Fibroblast of skin of abdomen (primary cell): ENCODE measurements at places on chromosomes 4 and X.

DNA sequence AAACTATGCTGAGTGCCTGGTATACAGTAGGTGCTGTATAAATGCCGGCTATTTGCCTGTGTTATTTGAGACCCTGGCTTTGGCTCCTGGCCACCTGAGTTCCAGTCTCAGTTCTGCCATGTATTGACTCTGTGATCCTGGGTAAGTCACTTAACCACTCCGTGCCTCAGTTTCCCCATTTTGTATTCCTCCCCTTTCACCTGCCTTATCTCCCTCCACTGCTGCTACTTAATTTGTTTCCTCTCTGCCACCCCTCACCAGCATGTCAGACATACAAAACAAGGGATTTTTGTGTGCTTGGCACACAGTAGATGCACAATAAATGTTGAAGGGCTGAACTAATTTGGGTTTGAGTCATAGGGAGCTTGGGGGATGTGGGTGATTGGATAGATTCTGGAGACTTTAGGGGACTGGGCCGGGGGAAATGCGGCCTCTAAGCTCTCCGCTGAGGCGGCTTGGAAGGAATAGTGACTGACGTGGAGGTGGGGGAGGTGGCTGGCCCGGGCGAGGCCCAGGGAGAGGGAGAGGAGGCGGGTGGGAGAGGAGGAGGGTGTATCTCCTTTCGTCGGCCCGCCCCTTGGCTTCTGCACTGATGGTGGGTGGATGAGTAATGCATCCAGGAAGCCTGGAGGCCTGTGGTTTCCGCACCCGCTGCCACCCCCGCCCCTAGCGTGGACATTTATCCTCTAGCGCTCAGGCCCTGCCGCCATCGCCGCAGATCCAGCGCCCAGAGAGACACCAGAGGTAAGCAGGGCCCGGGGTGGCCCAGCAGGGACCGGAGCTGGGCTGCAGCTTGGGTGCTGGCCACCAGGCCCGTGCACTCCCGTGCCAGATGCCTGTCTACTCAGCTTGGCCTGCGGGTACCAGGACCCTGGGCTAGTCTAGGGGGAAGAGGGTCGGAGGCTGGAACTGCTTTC lies at the start of gene TIMP1:
Gene TIMP1, plus strand, starts transcription at position 706 of the 917 bp plus-strand sequence. CDS start 980 bp downstream, outside the sequence.
- DNase-seq = peak; percentile 95

GRCh38 chr4:155789391-155789790 lies 30.6 kb downstream of the GUCY1B1 start:
- no peak for DNase-seq

DNA sequence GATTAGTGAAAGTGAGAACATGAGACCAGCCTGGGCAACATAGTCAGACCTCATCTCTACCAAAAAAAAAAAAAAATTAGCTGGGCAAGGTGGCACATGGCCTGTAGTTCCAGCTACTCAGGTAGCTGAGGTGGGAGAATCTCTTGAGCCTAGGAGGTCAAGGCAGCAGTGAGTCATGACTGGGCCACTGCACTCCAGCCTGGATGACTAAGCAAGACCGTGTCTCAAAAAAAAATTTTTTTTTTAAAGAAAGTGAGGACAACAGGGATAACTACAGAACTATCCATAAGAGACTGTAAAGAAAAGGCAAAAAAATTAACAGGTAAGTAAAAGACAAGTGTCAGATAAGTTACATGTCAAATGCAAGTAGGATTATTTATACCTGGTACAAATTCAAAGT lies 13.5 kb upstream of the SPP1 start:
- DNase-seq = peak; percentile 28

GRCh38 chr4:164989471-164989870 lies 12.0 kb upstream of the TRIM61 start:
- no peak for DNase-seq

DNA sequence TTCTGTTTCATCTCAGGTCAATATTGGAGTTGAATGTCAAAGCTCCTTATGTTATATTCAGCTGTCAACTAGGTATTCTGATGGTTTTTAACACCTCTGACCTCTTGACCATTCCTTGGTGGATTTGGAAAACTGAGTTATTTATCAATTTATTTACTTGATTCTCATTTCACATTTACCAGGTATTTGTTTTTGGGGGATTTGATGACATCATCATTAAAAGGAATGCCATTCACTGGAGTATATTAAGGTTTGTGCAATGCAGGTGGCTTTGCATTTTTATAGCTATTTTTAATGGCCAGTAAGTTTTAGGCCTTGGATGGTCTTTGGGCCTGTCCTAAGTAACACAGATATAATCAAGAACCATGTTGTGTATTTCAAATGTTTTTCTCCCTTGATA lies 67.2 kb downstream of the TSPAN7 start:
- no peak for DNase-seq

DNA sequence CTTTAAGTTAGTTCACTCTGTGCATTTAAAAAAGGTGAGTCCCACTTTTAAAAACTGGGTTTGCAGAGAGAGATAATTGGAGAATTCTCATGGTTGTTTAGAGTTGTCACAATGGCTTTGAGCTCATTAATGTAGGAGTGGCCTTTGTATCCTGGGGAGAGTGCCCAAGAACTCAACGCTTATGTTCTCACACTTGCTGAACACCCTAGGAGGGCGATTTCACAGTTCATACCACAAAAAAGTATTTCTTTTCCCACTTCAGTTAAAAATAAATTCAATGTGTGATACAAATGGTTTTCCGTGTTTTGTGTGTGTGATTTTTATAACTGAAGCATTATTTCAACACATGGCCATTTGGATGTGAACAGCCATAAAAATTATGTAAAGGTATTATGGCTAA lies 8.4 kb downstream of the EMCN start:
- no peak for DNase-seq
